ENCODE measurements at places on chromosomes 4 and X.

GRCh38 chr4:169815606-169816005, 57.9 kb upstream of the HPF1 start:
- DNase-seq: no peak

DNA sequence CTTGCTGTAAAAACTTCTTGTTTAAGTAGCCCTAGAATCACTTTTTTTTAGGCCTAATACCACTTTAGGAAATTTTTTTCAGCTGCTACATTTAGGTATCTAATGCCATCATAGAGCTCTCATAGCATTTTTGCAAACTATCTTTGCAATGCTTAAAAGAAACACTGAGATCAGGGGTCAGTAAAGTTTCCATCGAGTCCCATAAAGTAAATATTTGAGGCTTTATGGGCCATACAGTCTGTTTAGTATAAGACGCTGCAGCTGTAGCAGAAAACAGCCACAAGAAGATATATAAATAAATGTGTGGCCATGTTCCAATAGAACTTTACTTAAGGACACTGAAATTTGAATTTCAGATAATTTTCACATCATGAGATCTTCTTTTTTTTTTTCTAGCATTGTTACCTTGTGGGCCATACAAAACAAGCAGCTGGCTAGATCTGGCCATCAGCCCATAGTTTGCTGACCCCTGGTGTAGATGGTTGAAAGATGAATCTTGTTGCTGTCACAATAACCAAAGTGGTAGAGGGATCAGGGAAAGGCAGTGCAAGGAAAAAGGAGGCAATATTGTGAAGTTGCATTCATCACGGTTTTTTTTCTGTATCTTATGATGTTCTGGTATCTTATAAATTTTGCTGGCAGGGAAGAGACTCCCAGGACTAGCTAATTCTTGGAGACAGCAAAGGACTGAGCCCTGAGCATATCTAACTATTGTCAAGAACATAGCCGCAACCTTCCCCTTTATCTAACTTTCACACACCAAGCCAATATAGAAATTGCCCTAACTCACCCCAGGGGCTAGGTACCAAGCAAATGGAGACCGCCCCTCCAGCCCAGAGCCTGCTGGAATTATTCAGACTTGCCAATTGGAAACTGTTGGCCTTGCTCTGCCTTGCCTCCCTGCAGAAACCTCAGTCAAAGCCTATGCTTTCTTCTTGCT, 46.6 kb downstream of the RASGEF1B start:
- DNase-seq: peak; percentile 66

GRCh38 chr4:185921583-185922555, 109.9 kb upstream of the SORBS2 start:
- no peak for DNase-seq

DNA sequence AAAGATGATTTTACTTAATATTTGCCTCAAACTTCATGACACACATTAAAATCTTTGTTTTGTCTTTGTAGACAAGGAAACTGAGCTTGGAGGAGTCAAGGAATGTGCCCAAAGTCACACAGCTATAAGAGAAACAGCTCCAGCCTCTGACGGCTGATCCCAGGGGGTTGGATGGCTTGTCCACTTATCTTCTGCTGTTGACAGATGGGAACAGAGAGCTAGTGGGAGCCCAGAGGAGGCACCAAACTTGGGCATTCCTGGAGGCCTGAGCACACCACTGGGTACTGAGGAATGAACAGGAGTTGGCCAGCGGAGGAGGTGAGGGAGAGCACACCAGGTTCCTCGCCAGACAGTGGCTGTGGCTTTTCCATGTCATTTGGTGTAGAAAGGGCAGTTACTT, 56.4 kb upstream of the GPR78 start:
- DNase-seq: no peak

GRCh38 chrX:87580862-87581261, 63.3 kb downstream of the KLHL4 start:
- DNase-seq: no peak

- DNase-seq: no peak
Observed at GRCh38 chrX:13574600-13574999, 5.2 kb downstream of the EGFL6 start.

DNA sequence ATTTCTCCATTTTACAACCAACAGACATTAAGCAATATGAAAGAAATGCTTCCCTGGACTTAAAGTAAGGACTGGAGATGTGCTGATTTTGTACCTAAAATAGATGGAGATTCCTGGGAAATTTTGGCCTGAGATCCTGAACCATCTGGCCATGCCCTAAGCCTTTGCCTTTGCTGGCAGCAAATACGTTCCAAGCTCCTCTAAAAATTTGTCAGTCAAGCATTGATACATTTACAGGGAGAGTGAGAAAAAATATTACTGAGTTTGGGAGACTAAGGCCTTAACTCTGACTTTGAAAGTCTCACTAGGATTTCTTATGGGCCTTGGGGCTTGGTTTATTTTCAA, 63.9 kb downstream of the FHDC1 start:
- DNase-seq: no peak

DNA sequence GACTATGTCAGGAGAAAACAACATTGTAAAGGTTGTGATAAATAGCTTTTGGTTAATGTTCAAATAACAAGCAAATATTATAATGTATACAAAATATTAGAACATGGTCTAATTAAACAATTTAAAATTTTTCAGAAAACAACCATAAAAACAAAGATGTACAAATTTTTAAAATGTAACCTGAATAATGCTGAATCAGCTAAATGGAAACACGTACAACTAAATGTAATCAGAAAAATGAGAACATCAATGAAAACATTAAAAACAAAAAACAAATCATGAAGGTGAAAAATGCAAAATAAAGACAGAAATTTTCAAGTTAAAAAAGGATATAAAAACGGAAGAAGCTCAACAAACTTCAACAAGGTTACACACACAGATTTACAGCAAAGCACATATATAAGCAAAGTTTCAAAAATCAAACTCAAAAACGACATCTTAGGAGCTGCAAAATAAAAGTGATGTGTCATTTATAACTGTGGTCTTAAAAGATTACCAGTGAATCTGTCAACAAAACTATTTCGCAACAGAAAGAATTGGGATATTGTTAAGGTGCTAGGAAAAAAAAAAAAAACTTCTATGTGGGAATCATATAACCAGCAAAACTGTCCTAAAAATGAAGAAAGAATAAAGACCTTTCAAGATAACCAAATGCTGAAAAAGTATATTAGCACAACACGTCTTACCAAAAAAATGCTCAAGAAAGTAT, 31.8 kb downstream of the ZNF732 start:
- DNase-seq: no peak

GRCh38 chr4:167233685-167234315, 494 bp downstream of the SPOCK3 start:
- peak; percentile 46 for DNase-seq

GRCh38 chrX:86047174-86047935, at the start of gene CHM:
TSS of gene CHM (minus strand) at chrX:86047558. CDS start at chrX:86047532, 26 bp downstream.
- DNase-seq: peak; percentile 90

DNA sequence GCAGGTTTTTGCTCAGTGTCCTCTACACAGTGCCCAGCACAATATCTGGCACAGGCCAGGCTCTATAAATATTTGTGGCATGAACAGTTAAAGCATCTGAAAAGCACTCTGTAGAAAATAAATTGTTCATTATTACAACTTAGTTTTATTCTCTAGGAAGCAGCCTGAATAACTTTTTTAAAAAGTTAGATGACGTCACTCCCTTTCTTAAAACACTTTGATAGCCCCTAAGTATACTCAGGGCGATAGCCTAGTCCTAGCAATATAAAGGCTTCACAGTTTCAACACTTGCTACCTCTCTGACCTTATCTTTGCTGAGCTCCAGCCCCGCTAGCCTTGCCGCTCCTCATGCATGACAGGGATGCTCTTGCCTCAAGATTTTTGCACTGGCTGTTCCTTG, 80.6 kb downstream of the GPM6A start:
- no peak for DNase-seq

DNA sequence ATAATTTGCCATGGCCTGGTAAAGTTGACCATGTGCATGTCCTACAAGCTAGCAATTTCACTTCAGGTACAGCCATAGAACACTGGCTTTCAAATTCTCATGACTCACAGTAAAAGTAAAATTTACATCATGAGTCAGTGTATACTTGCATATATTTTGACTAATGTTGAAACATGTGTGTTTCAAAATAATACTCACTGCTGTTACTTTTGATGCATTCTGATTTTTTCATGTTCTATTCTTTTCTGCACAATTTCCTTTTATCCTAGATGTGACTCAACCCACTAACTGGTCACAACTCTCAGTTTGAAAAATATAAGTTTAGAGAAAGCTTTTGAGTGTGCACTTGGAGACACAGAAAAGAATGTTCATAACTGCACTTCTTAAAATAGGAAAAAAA, 365.7 kb downstream of the FGF13 start:
- DNase-seq: no peak

DNA sequence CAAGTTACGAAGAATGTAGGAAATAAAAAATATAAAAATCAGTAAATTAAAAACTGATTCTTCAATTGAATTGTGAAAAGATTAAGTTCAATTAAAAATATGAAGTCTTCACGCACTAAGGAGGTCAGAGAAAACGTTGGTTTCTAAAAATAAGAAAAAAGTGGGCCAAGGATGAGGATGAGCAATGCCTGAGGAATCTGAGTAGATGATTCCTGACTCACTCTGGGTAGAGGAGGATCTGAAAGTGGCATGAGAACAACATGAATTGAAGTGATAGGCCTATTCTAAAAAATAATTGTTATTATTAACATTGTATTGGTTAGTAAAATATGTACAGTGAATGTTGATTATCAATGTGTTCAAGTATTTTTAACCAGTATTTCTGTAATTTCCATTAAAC, 444.2 kb downstream of the GRIA2 start:
- no peak for DNase-seq

DNA sequence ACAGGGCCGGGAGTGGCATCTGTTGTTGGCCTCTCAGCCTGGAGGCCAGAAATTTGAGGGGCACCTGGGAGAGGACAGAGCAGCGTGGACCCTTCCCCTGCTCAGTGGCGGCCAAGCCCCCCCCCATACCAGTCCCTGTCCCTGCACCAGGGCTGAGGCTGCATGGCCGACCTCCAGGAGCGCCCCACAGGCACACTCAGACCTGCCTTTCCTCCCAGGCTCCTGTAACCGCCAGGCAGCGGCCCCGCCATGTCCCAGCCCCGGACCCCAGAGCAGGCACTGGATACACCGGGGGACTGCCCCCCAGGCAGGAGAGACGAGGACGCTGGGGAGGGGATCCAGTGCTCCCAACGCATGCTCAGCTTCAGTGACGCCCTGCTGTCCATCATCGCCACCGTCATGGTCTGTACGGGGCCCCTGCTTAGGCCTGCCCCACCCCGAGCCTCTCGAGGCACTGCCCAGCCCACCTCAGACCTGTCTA, 15.3 kb downstream of the TMEM175 start:
- DNase-seq: no peak

- DNase-seq: no peak
Observed at GRCh38 chr4:100340512-100341485, 150.5 kb upstream of the DDIT4L start.

- peak; percentile 85 for DNase-seq
Observed at GRCh38 chr4:37977471-37978247, 17.5 kb downstream of the PTTG2 start.

DNA sequence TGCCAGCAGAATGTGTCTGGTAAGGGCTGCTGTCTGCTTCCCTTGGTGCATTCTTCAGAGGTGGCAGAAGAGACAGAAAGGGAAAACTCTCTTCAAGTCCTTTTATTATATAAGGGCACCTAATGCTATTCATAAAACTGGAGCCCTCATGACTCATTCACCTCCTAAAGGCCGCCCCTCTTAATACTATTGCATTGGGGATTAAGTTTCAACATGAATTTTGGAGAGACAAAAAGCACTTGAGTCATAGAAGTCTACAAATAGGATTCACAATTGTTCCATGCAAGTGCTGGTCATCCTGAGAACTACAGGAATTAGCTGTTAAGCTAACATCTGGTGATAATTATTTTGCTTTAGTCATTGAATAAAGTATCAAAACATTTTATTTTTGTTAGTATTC, 349.5 kb downstream of the HS3ST1 start:
- DNase-seq: no peak

GRCh38 chr4:48944756-48945241, 38.2 kb upstream of the OCIAD2 start:
- DNase-seq: peak; percentile 52

GRCh38 chr4:59539401-59539800, 1660.7 kb upstream of the ADGRL3 start:
- DNase-seq: no peak

DNA sequence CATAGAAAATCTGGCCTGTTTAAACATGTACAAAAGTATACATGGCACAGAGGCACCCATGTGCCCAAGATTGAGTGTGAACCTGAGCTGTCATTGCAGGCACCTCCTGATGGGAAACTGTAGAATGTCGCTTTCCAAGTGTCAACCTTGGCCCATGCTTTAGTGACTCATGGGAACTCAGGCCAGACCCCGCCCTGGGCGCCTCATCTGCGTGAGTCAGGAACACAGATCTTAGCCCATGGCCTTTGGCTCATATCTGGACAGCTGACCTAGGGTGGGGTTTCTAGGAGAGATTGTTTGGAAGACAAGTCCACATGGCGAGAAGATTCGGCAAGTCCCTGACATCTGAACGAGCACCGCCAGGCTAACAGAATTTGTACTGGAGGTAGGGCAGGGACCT, 50.0 kb downstream of the CYTL1 start:
- DNase-seq: no peak

- DNase-seq: no peak
Observed at GRCh38 chr4:84512277-84512676, 13.2 kb upstream of the NKX6-1 start.

- peak; percentile 9 for DNase-seq
Observed at GRCh38 chrX:30488092-30488491, 89.5 kb downstream of the TASL start.

DNA sequence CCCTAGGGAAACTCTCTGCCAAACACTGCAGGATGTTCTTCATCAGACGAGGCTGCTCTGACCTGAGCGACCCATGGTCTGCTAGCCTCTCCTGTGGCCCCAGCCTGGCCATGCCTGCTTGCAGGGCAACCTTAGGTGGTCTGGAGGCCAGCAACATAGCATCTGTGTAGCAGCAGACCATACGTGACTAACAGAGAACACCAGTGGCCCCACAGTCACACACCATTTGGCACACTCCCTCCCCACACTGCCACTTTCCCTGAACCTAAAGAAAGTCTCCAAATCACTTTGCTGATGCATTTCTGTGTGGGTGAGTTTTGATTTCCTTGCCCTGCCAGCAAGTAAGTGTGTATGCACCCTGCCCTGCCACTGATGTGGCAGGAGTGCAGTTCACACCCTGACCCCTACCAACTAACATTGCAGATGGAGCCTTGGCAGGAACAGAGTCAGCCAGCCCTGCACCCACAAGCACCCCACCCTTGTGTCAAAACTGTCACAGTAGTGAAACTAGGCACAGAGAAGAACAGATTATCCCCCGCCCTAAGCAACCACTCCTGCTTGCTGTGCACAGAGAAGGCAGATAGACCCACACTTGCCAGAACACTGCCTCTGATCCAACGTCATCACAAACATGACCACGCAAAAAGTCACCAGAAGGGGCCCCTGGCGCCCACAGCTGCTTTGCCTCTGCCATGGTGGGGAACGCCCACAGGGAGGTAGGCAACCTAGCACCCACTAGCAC, 249.1 kb downstream of the SPIN4 start:
- no peak for DNase-seq

DNA sequence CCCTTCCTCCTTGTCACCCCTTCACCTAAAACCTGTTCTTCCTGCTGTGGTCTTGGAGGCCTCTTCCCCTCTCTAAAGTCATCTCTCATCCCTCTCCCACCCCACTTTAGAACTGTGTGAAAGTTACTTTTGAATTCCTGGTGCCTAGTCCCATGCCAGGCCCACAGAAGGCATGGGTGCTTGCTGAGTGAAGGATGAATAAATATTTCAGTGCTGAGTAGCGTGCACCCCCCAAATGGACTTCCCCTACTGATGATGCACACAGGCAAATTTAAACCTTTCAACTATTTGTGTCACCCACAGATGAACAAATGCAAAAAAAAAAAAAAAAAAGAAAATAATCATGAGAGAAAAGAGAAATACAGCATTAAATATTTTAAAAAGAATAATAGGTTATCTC, 19.8 kb downstream of the PSMD10 start:
- DNase-seq: no peak
